ENCODE measurements at places on chromosomes 16 and 17. TPM values are rescaled to one million over a fixed set of nuclear protein-coding genes. Genes with fewer than 3 reads are reported as not detected.

DNA sequence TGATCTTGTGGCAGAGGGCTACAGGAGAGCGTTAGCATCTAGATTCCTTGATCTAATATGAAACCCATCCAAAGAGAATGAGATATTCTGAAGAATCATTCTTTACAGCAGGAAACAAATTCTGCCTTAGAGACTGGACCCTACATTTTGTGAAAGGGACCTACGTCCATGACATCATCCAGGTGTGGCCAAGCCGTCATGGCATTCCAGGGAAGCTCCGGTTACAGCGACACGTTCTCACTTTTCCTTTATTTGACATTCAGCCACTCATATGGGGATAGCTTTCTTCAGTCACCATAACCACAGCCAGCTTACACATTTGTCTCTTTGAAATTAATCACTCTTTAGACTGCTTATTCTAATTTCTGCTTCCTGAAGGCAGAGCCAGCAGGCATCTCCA is 408.1 kb downstream of the XYLT1 start:
- H3K27me3 ChIP-seq = no peaks in the 10 kb centered on the region
- DNase-seq = no peak
- no peaks in the 10 kb centered on the region for H3K36me3 ChIP-seq
- H3K4me3 ChIP-seq = no peak overlapping the region
- H3K27ac ChIP-seq = no peak overlapping the region

GAS2L2 gene
- not detected for total RNA-seq

MMP15 gene
- 105 TPM for total RNA-seq

- H3K4me3 ChIP-seq = no peak overlapping the region
- no peak overlapping the region for H3K27ac ChIP-seq
- no peaks in the 10 kb centered on the region for H3K36me3 ChIP-seq
- DNase-seq = no peak
Measured at GRCh38 chr16:28899882-28900590, 21.7 kb downstream of the ATP2A1 start.

- no peak for DNase-seq
- no peaks in the 10 kb centered on the region for H3K36me3 ChIP-seq
- peaks cover 3% of the 10 kb centered on the region for H3K4me1 ChIP-seq
Measured at GRCh38 chr17:60311936-60312335, 80.0 kb downstream of the USP32 start.

- H3K4me3 ChIP-seq = no peak overlapping the region
- no peak for DNase-seq
- no peaks in the 10 kb centered on the region for H3K27me3 ChIP-seq
- no peaks in the 10 kb centered on the region for H3K36me3 ChIP-seq
- peaks cover under 1% of the 10 kb centered on the region for H3K4me1 ChIP-seq
- no peak overlapping the region for H3K27ac ChIP-seq
Measured at GRCh38 chr17:49841548-49841947, 6.3 kb downstream of the TAC4 start.

DNA sequence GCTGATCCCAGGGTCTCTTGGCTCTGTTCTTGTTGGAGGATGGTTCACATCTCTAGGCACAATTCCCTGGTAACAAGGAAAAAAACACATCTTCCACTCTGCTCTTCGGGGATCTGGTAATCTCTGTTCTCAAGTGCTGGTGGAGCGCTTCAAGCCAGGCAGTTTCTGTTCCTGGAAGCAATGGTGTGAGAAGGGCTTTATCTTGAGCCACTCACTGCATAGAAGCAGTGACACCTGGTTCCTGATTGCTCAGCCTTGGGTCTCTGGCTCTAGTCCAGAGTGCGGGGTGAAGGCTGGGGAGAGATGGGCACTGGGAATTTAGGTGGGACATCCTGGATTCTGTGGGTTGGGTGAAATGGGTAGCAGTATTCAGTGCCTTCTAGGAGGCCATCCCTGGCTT is 14.1 kb downstream of the AKAP1 start:
- no peak for DNase-seq
- no peak overlapping the region for H3K4me3 ChIP-seq
- peak overlapping the region; percentile 54 for H3K27ac ChIP-seq
- no peaks in the 10 kb centered on the region for H3K36me3 ChIP-seq
- no peaks in the 10 kb centered on the region for H3K27me3 ChIP-seq
- peaks cover 83% of the 10 kb centered on the region for H3K4me1 ChIP-seq

DNA sequence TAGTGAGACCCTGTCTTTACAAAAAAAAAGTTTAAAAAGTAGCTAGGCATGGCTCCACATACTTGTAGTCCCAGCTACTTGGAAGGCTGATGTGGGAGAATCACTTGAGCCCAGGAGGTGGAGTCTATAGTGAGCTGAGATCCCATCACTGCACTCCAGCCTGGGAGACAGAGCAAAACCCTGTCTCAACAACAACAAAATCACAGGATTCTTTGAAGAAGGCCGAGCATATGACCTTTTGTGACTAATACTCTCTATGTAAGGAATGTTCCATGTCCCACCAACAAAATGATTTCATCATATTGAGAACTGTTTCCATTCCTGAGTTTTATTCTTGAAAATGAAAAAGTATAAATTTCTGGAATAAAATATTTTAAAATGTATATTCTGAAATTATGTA is 58.9 kb upstream of the EFCAB3 start:
- H3K4me3 ChIP-seq = no peak overlapping the region
- H3K27ac ChIP-seq = no peak overlapping the region
- no peaks in the 10 kb centered on the region for H3K4me1 ChIP-seq
- H3K27me3 ChIP-seq = no peaks in the 10 kb centered on the region
- no peaks in the 10 kb centered on the region for H3K36me3 ChIP-seq

IRF8 gene
- total RNA-seq = 6.4 TPM

- no peak overlapping the region for H3K27ac ChIP-seq
Measured at GRCh38 chr17:4154201-4154600, 11.2 kb downstream of the CYB5D2 start.

GRCh38 chr17:36849871-36850348 is 87.4 kb upstream of the LHX1 start:
- no peak overlapping the region for H3K4me3 ChIP-seq
- H3K36me3 ChIP-seq = no peaks in the 10 kb centered on the region
- H3K27me3 ChIP-seq = no peaks in the 10 kb centered on the region
- H3K27ac ChIP-seq = no peak overlapping the region

IL34 gene
- 3.5 TPM for total RNA-seq

- H3K4me3 ChIP-seq = no peak overlapping the region
- no peaks in the 10 kb centered on the region for H3K27me3 ChIP-seq
- H3K27ac ChIP-seq = no peak overlapping the region
- no peak for DNase-seq
- H3K4me1 ChIP-seq = no peaks in the 10 kb centered on the region
- no peaks in the 10 kb centered on the region for H3K36me3 ChIP-seq
Measured at GRCh38 chr16:65634291-65634690, 512.4 kb upstream of the CDH11 start.

SGSM2 gene
- total RNA-seq = 47.8 TPM

DNA sequence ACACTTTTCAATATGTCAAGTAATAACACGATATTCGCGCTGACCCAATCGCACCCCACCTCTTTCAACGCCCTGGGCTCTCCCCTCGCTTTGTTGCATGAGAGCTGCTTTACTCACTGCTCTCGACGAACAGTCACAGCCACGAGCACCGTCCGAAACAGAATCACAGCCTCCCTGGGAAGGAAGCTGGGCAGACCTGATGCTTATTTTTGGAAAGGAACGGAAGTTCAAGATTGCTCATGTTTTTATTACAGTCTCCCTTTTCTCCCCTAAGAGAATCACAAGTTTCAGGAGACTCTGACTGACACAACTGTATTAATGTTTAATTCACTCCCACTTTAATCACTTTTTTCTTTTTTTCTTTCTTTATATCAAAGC is 67.8 kb downstream of the ANKRD11 start:
- no peak for DNase-seq
- H3K27me3 ChIP-seq = no peaks in the 10 kb centered on the region
- H3K4me1 ChIP-seq = peaks cover 29% of the 10 kb centered on the region
- H3K27ac ChIP-seq = no peak overlapping the region
- H3K36me3 ChIP-seq = no peaks in the 10 kb centered on the region

GRCh38 chr16:63816276-63816675 is 1305.6 kb downstream of the CDH11 start:
- H3K27ac ChIP-seq = no peak overlapping the region
- H3K4me3 ChIP-seq = no peak overlapping the region
- DNase-seq = no peak
- H3K27me3 ChIP-seq = no peaks in the 10 kb centered on the region

DNA sequence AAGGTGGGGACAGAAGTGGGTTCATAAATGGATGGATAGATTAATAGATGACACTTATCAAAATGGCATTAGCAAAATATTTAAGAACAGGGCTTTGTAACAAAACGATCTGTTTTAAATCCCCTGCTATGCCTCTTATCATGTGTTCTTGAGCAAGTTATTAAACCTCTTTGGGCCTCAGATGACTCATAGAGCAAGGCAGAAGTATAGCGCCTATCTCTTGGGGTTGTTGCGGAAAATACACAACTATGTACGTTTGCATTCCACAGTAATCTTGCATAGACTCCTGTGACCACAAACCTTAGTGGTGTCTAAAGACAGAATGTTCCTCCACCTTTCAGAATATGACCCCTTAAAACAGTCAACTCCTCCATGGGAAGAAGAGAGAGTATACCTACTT is 116.8 kb downstream of the CDYL2 start:
- H3K4me3 ChIP-seq = no peak overlapping the region
- no peaks in the 10 kb centered on the region for H3K27me3 ChIP-seq
- no peaks in the 10 kb centered on the region for H3K36me3 ChIP-seq
- no peak overlapping the region for H3K27ac ChIP-seq
- DNase-seq = no peak

AMZ2 gene
- 72.1 TPM for total RNA-seq

ULK2 gene
- 15.8 TPM for total RNA-seq

DNA sequence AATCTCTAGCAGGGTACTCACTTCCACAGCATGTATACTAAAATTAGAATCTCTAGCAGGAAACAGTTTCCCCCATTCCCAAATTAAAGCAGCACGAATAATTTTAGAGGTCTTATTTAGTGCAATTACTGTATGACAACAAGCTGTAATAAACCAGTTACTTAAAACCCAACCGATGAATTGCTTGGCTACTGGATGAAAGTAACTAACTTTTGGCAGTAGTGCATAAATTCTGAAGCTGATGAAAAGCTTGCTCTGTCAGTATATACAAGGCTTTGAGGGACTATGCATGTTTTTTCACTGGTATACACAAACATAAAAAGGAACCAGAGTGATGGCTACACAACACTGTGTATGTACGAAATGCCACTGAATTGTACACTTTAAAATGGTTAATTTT is 89.4 kb downstream of the CFDP1 start:
- no peaks in the 10 kb centered on the region for H3K36me3 ChIP-seq
- H3K27ac ChIP-seq = no peak overlapping the region
- H3K27me3 ChIP-seq = no peaks in the 10 kb centered on the region
- H3K4me1 ChIP-seq = peaks cover 15% of the 10 kb centered on the region
- DNase-seq = no peak

DNA sequence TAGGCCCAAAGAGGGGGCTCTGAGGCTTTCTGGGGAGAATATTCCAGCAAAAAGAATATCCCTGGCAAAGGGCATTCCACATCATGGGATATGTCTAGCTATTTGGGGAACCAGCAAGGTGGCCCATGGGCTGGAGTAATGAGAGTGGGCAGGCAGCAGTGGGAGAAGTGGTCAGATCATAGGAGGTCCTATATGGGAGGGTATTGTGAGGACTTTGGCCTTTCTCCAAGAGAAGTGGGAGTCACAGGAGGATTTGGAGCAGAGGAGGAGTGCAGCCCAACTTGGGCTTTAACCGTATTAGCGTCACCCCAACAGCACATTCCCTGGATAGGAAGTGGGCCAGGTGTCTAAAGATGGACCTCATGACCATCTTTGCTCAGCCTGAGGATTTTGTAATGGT is 151.4 kb downstream of the ENGASE start:
- peaks cover 4% of the 10 kb centered on the region for H3K4me1 ChIP-seq
- H3K36me3 ChIP-seq = no peaks in the 10 kb centered on the region
- H3K27ac ChIP-seq = no peak overlapping the region
- no peak for DNase-seq

NTHL1 gene
- total RNA-seq = 38.7 TPM

DNA sequence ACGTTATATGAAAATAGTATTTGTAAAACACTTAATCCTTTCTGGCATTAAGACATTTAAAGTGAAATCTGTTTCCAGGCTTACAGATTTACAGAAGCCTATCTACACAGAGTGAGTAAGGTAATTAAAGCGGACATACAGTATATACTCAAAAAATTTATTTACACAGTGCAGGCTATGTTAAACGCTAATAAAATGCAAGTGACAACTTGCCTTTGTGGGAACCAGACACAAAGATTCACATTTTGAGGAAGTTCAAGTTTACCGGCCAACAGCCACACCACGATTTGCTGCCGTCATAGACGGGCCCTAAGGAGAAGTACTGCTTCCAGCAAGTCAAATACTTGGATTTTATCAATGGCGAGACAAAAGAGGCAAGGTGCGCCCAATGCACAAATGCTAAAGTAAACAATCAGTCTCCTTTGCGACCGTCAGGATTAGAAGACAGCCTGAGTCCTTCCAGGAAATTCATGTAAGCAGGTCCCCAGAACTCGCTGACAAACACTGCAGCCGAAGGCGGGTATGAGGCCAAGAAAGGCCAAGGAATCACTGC is 801 bp downstream of the VPS35 start:
- peak overlapping the region; percentile 89 for H3K4me3 ChIP-seq

OR4D1 gene
- total RNA-seq = not detected

- H3K4me3 ChIP-seq = peak overlapping the region; percentile 46
- H3K4me1 ChIP-seq = peaks cover 18% of the 10 kb centered on the region
- no peaks in the 10 kb centered on the region for H3K27me3 ChIP-seq
Measured at GRCh38 chr17:63772801-63773271, 561 bp downstream of the CCDC47 start.

GRCh38 chr17:41813152-41813680 is 412 bp downstream of the FKBP10 start:
- peak overlapping the region; percentile 25 for H3K27ac ChIP-seq
- H3K4me1 ChIP-seq = peaks cover 37% of the 10 kb centered on the region
- no peaks in the 10 kb centered on the region for H3K36me3 ChIP-seq
- DNase-seq = no peak
- H3K4me3 ChIP-seq = peak overlapping the region; percentile 64
- no peaks in the 10 kb centered on the region for H3K27me3 ChIP-seq

GRCh38 chr17:79517827-79518584 is 92.8 kb downstream of the RBFOX3 start:
- no peak overlapping the region for H3K4me3 ChIP-seq
- no peak for DNase-seq
- H3K4me1 ChIP-seq = no peaks in the 10 kb centered on the region
- no peak overlapping the region for H3K27ac ChIP-seq

MPRIP gene
- total RNA-seq = 130 TPM

TEDC2 gene
- 0.83 TPM for total RNA-seq

SLC6A4 gene
- 0.11 TPM for total RNA-seq

- no peak overlapping the region for H3K4me3 ChIP-seq
- H3K27ac ChIP-seq = no peak overlapping the region
- H3K4me1 ChIP-seq = peaks cover 20% of the 10 kb centered on the region
- H3K27me3 ChIP-seq = no peaks in the 10 kb centered on the region
- peaks cover 7% of the 10 kb centered on the region for H3K36me3 ChIP-seq
Measured at GRCh38 chr16:1940273-1941161, 2.5 kb downstream of the MSRB1 start.

GRCh38 chr16:7381671-7382070 is 49.0 kb downstream of the RBFOX1 start:
- H3K4me3 ChIP-seq = no peak overlapping the region
- H3K27ac ChIP-seq = no peak overlapping the region
- no peak for DNase-seq
- no peaks in the 10 kb centered on the region for H3K36me3 ChIP-seq
- no peaks in the 10 kb centered on the region for H3K4me1 ChIP-seq
